Globus pallidus (tissue), 1 donor: ENCODE measurements at places on chromosomes 7 and 10.
A peak's percentile ranks its signal among the peaks of the same experiment; 100 is the strongest.

DNA sequence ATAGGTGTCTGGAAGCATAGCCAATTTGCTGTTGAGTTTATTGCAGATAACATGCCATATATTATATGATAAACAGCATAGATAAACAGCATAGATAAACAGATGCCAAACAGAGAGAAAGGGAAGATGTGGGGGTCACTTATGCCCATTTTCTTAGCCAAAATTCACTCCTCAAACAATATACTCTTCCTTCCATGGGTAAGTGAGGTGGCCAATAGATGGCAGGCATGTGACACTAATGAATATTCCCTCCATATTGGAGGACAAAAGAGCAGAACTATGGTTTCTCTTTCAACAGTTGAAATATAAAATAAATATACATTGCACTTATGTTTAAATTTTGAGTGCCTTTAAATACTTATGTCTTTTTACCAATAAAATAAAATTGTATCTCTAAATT is 1212.8 kb downstream of the REEP3 start:
- peak; percentile 26 for DNase-seq

GRCh38 chr10:28975891-28976531 is 298.7 kb downstream of the BAMBI start:
- DNase-seq, result peak; percentile 46

DNA sequence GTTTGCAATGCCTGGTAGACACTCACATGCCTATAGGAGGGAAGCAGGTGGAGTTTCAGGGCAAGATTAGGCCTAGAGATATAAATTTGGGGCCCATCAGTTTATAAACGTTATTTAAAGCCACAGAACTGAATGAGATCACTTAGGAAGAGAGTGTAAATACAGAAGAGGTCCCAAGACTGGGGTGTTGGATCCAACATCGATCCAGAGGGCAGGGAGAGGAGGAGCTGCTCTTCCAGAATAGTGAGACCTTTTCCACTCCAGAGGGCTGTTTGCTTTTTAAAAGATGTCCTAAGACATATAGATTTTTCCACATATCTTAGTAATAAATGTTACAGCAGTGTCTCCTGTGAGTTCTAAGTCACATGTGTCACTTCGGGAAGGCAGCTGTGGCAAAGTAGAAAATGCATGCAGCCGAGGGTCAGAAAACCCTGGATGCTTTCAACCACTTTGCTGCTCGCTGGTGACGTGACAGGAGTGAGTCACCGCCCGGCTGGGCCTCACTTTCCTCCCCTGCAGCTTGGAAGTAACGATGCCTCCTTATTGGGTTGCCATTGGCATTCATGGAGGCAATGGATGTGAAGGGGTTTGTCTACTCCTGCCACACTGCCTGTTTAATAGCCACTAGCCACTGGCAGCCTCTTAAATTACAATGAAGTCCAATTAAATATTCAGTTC is 95.4 kb downstream of the TRIL start:
- no peak for DNase-seq

- no peak for DNase-seq
Observed at GRCh38 chr10:79102498-79102874, 33.7 kb downstream of the ZMIZ1 start.

DNA sequence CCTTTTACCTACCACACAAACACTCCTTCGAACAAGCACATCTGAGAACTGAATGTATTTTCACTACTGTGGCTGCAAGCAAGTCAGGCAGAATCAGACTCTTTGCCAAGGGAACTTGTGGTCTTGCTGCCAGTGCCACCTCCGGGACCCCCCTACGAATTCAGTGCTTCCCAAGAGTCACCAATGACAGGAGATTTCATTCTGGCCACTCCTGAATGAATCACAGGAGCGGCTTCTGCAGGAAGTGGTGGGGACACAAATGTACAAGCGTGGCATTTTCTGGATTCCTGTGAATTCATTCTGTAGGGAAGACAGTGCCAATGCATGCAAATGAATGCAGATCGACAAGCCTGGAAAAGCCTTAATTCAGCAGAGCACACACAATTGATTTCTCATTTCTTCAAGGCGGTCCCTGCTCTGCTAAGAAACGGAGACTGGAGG is 161.2 kb downstream of the CAMK1D start:
- DNase-seq, result no peak

GRCh38 chr10:127556916-127557315 is 7.8 kb downstream of the NPS start:
- DNase-seq, result no peak
